ENCODE measurements at places on chromosomes 5 and 9.

DNA sequence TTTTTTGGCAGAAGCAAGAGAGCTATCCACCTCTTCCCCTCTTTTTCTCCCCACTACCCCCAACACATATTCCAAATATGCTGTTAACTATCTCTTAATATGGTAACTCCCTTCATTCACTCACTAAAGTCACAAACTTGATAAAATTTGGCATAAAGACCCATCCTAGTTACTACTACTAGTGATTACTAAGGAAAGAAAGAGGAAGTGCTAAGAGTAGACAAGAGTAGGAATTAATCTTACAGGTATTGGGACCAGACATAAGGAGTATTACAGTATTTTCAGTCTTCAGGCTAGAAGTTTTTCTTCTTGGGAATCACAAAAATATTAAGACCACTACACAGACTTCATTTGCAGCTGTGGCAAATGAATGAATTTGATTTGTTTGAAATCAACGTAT is 2.2 kb downstream of the ADAMTS6 start:
- no peak for DNase-seq

DNA sequence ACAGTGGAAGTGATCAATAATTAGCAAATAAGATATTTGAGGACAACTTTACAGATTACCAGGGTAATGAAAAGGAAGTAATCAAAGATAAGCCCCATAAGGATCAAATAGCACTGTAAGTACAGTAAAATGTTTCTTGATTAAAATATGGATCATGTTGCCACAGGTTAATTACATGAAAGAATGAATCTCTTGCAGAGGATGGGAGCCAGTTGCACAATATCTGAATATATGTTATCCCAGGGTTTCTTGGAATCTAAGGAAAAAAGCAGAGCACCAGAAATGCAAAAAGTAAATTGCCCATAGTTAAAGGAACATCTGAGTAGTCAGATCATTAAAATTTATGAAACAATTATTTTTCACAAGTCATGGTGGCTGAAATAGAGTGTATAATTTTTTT is 13.8 kb upstream of the SRP19 start:
- no peak for DNase-seq

DNA sequence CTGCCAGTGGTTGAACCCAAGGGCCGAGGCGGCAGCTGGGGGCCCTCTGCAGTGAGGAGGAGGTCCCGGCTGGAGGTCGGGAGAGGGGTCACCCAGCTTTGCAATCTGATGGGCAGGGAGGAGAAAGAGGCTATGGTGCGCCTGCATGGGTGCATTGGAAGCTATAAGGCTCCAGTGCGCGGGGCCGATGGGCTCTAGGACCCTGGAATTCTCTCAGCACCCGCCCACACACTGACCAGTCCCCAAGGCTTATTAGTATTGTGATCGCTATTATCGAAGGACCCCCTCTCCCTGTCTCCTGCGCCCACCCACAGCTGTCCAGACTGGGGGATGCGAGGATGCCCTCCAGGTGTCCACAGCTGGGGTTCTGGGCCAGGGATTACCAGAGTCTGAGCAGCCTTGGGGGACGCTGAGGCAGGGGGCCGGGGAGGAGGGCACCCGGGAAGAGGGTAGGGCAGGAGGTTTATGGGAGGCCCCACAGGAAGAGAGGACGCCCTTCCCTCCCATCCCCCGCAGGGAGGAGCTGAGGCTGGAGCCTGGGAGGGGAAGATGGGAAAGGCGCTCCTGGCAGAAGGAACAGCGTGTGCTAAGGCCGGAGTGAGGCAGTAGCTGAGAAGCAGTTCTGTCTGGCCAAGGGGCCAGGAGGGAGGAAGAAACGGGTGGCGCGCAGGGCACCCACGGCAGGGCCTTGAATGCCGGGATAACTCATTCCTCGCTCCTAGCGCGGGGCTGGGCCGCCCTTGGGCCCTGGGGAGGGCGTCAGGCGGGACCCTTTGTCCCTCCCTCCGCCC is 24.2 kb downstream of the C9orf50 start:
- DNase-seq: peak; percentile 52

DNA sequence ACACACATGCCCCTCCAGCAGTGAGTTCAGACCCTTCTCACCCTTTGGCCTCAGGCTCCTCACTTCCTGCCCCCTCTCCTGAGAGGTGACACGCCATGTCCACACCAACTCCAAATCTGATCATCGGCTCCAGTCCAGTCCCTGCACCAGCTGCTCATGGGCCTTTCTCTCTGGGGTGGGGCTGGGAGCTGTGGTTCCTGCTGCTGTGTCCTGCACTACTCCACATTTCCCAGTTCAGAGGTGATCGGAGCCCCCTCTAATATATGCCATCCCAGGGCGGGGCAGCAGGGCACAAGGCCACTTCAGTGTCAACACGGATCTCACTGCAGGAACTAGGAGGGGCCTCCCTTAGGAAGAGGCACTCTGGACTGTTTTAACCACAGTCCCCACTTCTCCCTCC is 91.5 kb downstream of the ADAMTS2 start:
- DNase-seq: no peak

GRCh38 chr9:69086312-69086711 is 50.8 kb downstream of the FXN start:
- no peak for DNase-seq

All from hindlimb muscle (tissue), 1 donor.